ENCODE measurements at places on chromosomes 1 and 21.
A peak's percentile ranks its signal among the peaks of the same experiment; 100 is the strongest.

DNA sequence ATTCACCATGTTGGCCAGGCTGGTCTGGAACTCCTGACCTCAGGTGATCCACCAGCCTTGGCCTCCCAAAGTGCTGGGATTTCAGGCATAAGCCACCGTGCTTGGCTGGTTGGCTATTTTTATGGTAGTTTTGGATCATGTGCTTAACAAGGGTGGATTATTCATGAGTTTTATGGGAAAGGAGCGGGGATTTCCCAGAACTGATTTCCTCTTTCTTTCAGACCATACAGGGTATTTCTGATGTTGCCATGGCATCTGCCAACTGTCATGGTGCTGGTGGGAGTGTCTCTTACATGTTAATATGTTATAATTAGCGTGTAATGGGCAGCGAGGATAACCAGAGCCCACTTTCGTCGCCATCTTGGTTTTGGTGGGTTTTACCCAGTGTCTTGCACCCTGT is 3.2 kb downstream of the TRPM2 start:
- no peak for DNase-seq

DNA sequence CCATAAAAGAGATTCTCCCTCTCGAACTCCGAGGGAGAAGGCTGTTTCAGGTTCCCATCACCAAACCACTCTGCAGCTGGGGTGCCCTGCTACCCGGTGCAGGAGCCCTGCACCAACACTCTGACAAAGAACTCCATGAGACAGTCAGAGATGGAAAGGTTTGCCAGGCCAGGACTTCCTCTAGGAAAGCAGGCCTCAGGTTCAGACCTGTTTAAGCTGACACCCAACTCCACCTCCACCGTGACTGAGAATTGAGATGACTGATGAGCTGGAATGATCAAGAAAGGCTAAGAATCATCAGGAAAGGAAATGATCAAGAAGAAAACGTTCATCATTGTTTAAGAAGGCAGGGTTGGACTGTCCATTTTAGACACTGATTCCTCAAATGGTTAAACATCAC is 46.2 kb upstream of the KCNE1 start:
- no peak for DNase-seq

DNA sequence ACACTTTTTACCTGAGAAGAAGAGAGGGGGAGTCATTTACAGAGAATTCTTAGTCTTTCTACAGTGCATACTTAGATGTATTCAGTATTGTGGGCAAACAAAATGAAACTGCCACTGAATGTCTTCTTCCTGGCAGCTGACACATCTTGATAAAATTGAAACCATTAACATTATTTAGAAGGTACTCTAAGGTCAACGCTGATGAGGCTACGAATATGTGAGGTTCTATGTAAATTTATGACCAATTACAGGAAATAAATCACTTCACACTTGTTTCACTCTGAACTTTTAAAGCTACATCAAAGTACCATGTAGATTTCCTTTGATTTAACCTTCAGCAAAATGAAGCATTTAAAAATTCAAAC is 51.3 kb upstream of the GFI1 start:
- DNase-seq = peak; percentile 35

- no peak for DNase-seq
Measured at GRCh38 chr1:5907966-5908365, 84.3 kb downstream of the NPHP4 start.

DNA sequence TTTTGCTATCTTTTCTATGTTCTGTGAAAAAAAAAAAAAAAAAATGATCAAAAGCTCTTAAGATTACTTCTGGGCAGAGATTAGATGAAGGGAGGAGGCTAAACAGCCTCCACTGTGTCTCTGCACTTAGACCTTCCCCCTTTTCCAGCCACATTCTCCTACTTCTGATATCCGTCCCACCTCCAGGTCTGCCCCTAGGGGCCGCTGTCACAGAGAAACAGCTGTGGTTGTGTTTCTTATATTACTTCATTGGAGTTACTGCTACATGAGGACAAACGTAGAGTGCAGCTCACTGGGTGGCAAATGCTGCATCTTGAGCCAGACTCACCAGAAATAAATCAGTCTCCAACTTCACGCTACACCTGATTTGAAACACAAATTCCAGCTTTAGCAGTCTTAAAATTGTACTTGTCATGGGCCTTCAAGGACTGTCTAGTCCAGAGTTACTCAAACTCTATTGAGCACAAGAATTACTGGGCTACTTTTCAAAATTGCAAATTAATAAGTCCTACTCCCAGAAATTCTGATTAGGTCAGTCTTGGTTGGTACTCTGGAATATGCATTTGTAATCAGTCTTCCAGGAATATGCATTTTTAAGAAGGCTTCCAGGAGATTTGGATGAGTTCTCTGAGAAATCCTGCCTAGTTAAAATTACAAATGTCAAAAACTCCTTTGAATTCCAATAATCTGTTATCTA is 125.2 kb upstream of the PTBP2 start:
- DNase-seq = peak; percentile 4

GRCh38 chr1:110542725-110543124 is 23.8 kb upstream of the KCNA10 start:
- DNase-seq = no peak

DNA sequence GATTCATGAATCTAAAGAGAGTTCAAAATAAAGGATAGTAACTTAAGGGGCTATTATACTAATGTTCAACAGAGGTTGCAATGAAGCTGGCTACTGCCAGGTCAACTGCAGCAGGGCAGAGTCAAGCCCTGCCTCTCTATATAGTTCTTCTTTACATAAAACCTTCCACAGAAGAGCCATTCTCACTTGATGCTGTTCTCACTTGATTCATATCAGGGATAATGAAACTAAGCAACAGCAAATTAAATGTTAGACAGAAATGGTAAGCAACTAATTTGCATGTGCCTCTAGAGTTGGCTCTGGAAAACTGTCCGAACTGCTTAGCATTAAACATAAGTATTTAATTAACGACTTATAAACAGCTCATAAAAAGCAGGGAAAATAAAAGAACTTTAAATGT is 17.4 kb downstream of the CCSAP start:
- no peak for DNase-seq

- no peak for DNase-seq
Measured at GRCh38 chr1:201641524-201642253, 102.8 kb downstream of the NAV1 start.

- no peak for DNase-seq
Measured at GRCh38 chr1:161728376-161729226, 7.3 kb downstream of the FCRLB start.

DNA sequence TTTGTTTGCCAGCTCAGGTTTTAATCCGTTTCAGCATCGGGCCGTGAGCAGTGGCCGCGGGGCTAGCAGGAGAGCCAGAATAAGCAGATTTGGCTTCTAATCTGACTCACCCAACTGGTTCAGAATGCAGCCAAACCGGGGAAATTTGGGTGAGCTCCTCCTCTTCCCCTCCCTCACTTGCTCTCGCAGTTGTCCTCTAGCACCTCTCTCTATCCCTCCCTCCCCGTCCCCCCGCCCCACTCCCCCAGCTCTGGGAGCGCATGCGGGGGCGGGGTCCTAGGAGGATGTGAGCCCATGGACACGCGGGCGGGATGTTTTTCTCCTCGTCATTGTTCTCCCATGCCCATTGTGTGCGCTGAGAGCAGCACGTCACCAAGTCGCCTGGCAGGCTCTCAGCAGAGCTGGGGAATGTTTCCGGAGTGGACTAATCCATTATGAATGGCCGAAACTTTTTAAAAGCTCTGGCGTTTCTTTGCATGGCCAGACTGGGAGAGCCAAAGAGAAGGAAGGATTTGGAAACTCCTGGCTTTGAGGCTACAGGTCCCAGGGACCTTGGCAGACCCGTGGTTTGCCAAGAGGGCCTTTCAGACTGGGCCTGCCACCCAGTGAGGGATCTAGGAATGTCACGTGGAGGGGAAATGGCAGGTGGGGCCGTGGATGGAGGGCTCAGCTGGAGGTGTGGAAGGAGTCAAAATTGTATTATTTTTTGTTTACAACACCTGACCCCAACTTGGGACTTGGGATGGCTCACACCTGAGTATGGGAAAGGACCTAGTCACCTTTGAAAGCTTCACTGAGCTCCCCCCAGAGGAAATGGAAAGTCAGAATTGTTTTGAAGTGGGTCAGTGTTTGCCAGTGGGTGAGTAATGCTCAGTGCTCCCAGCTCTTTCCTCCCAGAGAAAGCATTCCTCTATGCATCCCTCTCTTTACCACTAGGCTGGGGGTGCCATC is 39.2 kb downstream of the CDK18 start:
- no peak for DNase-seq

DNA sequence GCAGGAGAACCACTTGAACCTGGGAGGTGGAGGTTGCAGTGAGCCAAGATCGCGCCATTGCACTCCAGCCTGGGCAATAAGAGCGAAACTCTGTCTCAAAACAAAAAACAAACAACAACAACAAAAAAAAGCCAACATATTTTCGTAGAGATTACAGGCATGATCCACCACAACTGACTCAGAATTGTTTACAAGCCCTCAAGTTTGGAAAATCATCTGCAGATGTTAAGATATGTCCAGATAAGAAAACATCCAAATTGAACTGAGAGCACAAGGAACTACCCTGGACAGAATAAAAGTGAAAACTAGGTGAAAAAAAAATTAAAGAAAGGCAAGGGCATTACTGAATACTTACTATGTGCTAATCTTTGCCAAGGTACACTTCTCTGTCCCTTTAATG is 89.8 kb upstream of the WLS start:
- DNase-seq = no peak

- DNase-seq = no peak
Measured at GRCh38 chr21:42235593-42235992, 16.7 kb downstream of the ABCG1 start.

DNA sequence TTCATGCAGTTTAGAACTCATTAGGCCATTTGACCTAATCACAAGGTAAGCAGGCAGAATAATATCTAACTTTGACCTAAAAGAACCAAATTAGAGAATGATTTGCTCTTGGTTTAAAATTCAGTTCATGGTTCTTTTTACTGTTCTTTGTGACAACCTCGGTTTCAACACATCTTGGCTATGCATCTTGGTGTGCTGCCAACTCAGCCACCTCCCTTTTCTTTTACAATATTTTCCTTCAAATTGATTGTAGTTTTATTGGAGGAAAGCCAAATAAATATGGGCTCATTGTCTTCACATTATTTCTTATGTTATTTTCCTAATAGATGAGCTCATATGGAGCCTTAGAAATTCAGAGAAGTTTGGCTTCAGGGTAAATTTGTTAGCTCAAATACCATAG is 338.3 kb downstream of the SIPA1L2 start:
- DNase-seq = no peak

- peak; percentile 51 for DNase-seq
Measured at GRCh38 chr1:29706936-29707335, 470.6 kb downstream of the PTPRU start.

DNA sequence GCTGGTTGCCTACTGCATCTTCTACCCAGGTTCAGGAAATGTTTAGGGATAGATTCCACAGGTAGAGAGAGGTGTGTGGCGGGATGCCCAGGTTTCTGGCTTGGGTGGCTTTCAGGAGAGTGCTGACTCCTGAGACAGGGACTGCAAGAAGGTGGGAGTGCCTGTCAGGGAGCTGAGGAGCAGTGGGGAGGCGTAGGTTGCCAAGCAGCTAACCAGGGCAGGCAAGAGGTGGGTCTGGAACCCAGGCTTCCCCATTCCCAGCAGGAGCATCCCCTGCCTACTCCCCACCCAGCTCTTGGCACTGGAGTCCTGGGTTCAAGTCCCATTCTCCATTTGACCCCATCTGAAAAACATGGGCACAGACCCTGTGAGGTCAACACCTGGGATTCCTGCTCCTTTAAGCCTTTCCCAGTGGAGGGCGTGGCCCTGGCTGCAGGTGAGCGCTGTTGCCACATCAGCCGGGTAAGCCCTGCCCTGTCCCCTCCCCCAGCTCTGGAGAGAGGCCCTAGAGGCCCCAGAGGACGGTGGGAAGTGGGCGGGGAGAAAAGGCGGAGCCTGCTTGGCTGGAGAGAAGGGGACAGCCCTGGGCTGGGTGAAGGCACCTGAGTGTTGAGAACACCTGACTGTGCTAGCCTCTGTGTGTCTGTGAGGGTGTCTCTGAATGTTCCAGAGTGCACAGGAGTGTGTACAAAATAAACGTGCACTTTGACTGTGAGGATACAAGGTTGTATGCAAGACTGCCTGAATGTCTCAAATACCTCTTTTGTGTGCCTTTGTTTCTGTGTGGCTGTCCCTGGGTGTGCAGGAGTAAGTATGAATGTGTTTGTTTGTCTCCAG is 14.0 kb upstream of the SYNC start:
- no peak for DNase-seq

GRCh38 chr1:166354406-166354805 is 187.6 kb upstream of the FAM78B start:
- no peak for DNase-seq
